ENCODE measurements at places on chromosomes 2 and 18.
A peak's percentile ranks its signal among the peaks of the same experiment; 100 is the strongest.

DNA sequence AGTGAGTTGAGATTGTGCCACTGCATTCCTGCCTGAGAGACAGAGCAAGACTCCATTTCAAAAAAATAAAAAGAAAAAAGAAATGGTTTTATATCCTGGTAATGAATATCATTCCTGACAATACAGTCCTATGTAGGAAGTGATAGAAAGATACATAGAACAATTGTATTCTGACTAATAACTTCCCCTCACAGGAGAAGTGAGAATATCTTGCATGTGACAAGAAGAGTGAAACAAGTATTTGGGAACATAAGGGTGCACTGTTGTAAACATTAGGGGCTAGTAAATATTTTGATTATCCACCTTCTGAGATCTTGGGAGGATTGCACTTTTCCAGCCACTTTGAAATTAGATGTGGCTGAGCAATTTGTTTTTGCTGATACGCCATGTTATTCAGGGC is 40.7 kb downstream of the KLHL14 start:
- no peaks in the 10 kb centered on the region for H3K4me1 ChIP-seq
- DNase-seq: no peak
- no peaks in the 10 kb centered on the region for H3K36me3 ChIP-seq
- no peak overlapping the region for H3K4me3 ChIP-seq
- H3K27ac ChIP-seq: no peak overlapping the region
- no peaks in the 10 kb centered on the region for H3K27me3 ChIP-seq

- H3K27me3 ChIP-seq: no peaks in the 10 kb centered on the region
- no peak overlapping the region for H3K4me3 ChIP-seq
- H3K4me1 ChIP-seq: no peaks in the 10 kb centered on the region
- no peaks in the 10 kb centered on the region for H3K36me3 ChIP-seq
Measured at GRCh38 chr2:205055251-205055650, 510.0 kb downstream of the PARD3B start.

DNA sequence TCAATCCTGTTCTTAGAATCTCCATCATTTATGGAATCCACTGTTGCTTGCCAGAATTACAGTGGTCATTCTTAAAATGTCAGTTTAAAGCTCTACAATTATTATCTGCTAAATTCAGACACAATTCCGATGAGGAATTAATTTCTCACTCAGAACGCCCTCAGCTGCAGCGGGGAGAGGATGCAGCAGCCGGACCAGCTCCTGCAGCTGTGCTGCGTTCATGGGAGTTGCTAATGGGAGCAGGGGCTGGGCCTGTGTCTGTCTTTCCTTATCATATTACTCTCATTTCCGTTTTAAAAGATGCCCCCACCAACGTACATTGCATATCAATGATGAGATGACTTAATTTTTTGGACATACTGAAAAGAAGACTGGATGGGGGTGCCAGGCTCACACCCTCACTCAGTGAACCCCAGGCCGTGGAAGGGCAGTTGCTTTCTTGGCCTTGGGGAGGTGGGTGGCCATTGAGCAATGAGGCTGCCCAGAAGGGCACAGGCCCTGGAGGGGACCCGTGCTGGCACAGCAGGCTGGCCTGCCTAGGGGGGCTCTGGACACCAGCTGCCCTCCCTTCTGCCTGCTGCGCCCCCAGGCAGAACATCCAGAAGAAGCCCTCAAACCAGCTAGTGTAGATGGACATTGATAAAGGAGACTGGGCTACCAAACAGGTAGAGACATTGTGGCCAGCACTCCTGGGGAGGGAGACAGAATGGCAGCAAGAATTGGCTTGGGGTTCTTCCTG is 503.6 kb upstream of the MYT1L start:
- H3K36me3 ChIP-seq: no peaks in the 10 kb centered on the region
- no peak overlapping the region for H3K27ac ChIP-seq
- DNase-seq: no peak
- no peaks in the 10 kb centered on the region for H3K27me3 ChIP-seq
- H3K4me1 ChIP-seq: no peaks in the 10 kb centered on the region
- H3K4me3 ChIP-seq: no peak overlapping the region

GRCh38 chr2:165475277-165476004 is 5.9 kb downstream of the CSRNP3 start:
- DNase-seq: no peak
- H3K4me1 ChIP-seq: no peaks in the 10 kb centered on the region
- H3K27me3 ChIP-seq: no peaks in the 10 kb centered on the region
- no peak overlapping the region for H3K27ac ChIP-seq
- H3K36me3 ChIP-seq: no peaks in the 10 kb centered on the region

GRCh38 chr2:111164078-111164477 is 43.4 kb downstream of the BCL2L11 start:
- no peak overlapping the region for H3K27ac ChIP-seq
- H3K4me1 ChIP-seq: no peaks in the 10 kb centered on the region
- no peaks in the 10 kb centered on the region for H3K36me3 ChIP-seq
- H3K27me3 ChIP-seq: no peaks in the 10 kb centered on the region
- no peak overlapping the region for H3K4me3 ChIP-seq

DNA sequence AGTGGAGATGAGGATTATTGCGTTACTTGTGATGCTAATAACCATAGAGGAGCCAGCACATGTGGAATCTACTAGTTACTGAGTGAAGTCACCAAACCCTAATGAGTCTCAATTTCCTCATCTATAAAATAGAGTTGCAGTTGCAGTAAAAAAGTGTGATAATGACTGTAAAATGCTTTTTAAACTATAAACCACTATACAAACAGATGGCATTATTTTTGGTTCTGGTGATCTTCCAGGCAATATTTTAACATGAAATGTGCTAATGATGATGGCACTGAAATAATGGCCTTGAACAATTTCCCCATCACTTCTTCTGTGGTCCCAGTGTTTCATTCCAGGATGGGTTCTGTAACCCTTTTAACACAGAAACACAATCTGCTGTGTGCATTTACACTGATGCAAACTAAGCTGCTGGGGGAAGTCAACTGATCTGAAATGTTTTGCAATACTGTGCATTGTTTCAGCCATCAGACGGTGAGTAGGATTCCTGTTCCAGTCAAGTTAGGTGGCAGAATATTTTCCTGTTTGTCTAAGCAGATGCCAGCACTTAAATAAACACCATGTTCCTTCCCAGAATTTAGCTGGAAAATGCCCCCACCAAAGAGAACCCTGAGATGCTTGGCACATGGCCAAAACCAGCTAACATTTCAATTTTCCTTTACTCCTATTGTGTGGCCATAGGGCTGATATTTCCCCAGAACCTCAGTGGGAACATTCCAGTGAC is 52.6 kb downstream of the TACR1 start:
- no peak for DNase-seq
- H3K27ac ChIP-seq: no peak overlapping the region
- H3K4me3 ChIP-seq: no peak overlapping the region
- H3K36me3 ChIP-seq: no peaks in the 10 kb centered on the region
- no peaks in the 10 kb centered on the region for H3K27me3 ChIP-seq

GRCh38 chr2:195304310-195304709 is 352.7 kb upstream of the SLC39A10 start:
- H3K27me3 ChIP-seq: no peaks in the 10 kb centered on the region
- no peaks in the 10 kb centered on the region for H3K4me1 ChIP-seq
- DNase-seq: no peak
- no peaks in the 10 kb centered on the region for H3K36me3 ChIP-seq

- H3K4me3 ChIP-seq: no peak overlapping the region
- H3K27me3 ChIP-seq: no peaks in the 10 kb centered on the region
- DNase-seq: no peak
- no peaks in the 10 kb centered on the region for H3K36me3 ChIP-seq
Measured at GRCh38 chr2:208125251-208125650, 927 bp upstream of the CRYGD start.

DNA sequence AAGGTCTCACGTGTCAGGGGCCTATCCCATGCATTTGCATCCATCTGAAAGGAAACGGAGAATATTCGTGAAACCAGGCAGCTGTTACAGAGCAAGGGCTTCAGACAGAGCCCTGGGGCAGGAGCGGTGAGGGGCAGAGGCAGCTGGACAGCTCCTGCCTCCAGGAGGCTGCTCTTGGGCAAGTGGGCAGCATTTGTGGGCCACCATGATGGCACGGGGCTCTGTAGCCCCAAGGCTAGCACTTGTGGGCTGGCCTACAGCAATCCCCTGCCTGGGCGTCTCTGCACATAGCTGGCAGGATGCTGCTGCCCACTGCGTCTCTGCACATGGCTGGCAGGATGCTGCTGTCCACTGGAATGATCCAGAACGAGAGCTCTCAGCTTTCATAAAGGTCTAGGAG is 52.8 kb upstream of the PTMA start:
- no peak overlapping the region for H3K27ac ChIP-seq
- no peak for DNase-seq
- no peak overlapping the region for H3K4me3 ChIP-seq

- no peaks in the 10 kb centered on the region for H3K36me3 ChIP-seq
- DNase-seq: no peak
- H3K4me3 ChIP-seq: no peak overlapping the region
- H3K4me1 ChIP-seq: no peaks in the 10 kb centered on the region
Measured at GRCh38 chr2:193566276-193566675, 1371.5 kb upstream of the TMEFF2 start.

DNA sequence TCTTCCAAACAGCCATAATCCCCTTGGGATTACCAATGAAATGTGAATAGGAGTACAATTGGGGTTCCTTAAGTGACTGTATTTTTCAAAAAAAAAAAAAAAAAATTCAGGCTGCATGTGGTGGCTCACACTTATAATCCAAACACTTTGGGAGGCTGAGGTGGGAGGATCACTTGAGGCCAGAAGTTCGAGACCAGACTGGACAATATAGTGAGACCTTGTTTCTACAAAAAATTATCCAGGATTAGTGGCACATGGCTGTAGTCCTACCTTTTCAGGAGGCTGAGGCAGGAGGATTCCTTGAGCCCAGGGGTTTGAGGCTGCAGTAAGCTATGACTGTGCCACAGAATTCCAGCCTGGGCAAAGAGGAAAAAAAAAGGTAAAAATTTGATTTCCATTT is 189.6 kb upstream of the GATA6 start:
- no peaks in the 10 kb centered on the region for H3K27me3 ChIP-seq
- no peaks in the 10 kb centered on the region for H3K4me1 ChIP-seq
- no peaks in the 10 kb centered on the region for H3K36me3 ChIP-seq
- H3K4me3 ChIP-seq: no peak overlapping the region
- H3K27ac ChIP-seq: no peak overlapping the region

DNA sequence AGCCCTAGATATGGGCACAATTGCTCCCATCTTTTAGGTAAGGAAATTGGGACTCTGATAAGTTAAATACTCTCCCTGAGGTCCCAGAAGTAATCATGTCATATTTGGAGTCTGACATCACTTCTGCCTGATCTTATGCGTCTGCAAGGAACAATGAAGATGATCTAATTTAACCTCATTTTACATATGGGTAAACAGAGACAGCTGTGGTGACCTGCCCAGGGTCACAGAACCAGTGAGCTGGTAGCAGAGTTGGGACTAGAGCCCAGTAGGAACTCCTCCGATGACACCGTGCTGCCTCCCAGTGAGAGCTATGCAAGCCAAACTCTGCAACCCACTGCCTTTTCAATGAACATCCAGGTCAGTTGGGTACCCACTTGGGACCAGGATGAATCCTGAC is 17.8 kb downstream of the CTAGE1 start:
- no peaks in the 10 kb centered on the region for H3K4me1 ChIP-seq
- no peak overlapping the region for H3K27ac ChIP-seq
- no peaks in the 10 kb centered on the region for H3K27me3 ChIP-seq

GRCh38 chr18:67411116-67411515 is 105.4 kb downstream of the DSEL start:
- no peak for DNase-seq
- H3K36me3 ChIP-seq: no peaks in the 10 kb centered on the region
- no peak overlapping the region for H3K4me3 ChIP-seq
- H3K4me1 ChIP-seq: no peaks in the 10 kb centered on the region
- H3K27ac ChIP-seq: no peak overlapping the region
- no peaks in the 10 kb centered on the region for H3K27me3 ChIP-seq

DNA sequence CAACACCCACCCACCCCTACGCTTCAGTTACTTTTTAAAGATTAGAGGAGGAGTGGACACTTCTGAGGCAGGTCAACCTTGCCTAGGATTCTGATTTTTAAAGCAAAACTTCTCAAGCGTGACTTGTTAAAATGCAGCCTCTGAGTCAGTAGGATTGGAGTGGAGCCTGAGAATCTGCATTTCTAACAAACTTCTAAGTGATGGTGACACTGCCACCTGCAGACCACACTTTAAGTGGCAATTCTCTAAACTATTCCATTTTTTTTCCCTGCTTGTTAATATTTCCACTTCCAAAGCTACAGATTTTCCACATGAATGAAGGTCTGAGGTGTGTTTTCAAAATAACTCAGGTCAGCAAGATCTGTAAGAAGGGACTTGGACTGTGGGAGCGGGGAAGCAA is 171.1 kb upstream of the CCDC150 start:
- no peak overlapping the region for H3K27ac ChIP-seq
- no peak overlapping the region for H3K4me3 ChIP-seq
- no peaks in the 10 kb centered on the region for H3K4me1 ChIP-seq
- no peak for DNase-seq
- no peaks in the 10 kb centered on the region for H3K27me3 ChIP-seq

DNA sequence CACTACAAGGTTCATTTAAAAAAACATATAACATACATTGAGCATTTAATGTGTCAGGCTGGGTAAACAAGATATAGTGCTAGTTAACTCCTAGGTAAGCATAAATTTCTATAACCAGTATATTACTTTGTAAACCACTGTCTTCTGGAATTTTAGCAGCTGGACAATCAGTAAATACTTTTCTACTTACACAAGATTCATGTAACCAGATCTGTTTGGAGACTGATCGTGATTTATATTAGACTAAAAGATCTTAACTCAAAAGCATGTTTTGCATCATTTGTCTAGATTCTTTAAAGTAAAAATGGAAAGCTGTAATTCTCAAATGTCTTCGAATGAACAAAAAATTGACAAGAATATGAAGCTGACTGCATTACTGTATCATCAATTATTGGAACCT is 941 bp upstream of the SGO2 start:
- H3K4me3 ChIP-seq: peak overlapping the region; percentile 77
- peaks cover 6% of the 10 kb centered on the region for H3K4me1 ChIP-seq
- no peaks in the 10 kb centered on the region for H3K27me3 ChIP-seq
- H3K36me3 ChIP-seq: no peaks in the 10 kb centered on the region
- no peak for DNase-seq

GRCh38 chr18:12476955-12477354 is 69.2 kb downstream of the PRELID3A start:
- no peak overlapping the region for H3K4me3 ChIP-seq
- DNase-seq: no peak
- peaks cover 7% of the 10 kb centered on the region for H3K36me3 ChIP-seq
- H3K4me1 ChIP-seq: no peaks in the 10 kb centered on the region
- no peaks in the 10 kb centered on the region for H3K27me3 ChIP-seq

GRCh38 chr2:20097889-20098714 is 46.7 kb upstream of the LAPTM4A start:
- peak overlapping the region; percentile 19 for H3K4me3 ChIP-seq
- H3K27ac ChIP-seq: no peak overlapping the region
- no peaks in the 10 kb centered on the region for H3K36me3 ChIP-seq
- no peaks in the 10 kb centered on the region for H3K4me1 ChIP-seq
- DNase-seq: peak; percentile 89

GRCh38 chr2:181575650-181576025 is 81.3 kb downstream of the CERKL start:
- no peak overlapping the region for H3K4me3 ChIP-seq
- no peak overlapping the region for H3K27ac ChIP-seq
- no peaks in the 10 kb centered on the region for H3K27me3 ChIP-seq
- DNase-seq: no peak

Measured in breast epithelium (tissue), 4 donors.